ENCODE measurements at places on chromosomes 7 and 10.

GRCh38 chr7:15131661-15132060 is 229.1 kb upstream of the DGKB start:
- DNase-seq: no peak

- no peak for DNase-seq
Measured at GRCh38 chr7:11726794-11727155, 105.2 kb downstream of the THSD7A start.

GRCh38 chr7:66054063-66054462 is 21.6 kb upstream of the ASL start:
- no peak for DNase-seq

DNA sequence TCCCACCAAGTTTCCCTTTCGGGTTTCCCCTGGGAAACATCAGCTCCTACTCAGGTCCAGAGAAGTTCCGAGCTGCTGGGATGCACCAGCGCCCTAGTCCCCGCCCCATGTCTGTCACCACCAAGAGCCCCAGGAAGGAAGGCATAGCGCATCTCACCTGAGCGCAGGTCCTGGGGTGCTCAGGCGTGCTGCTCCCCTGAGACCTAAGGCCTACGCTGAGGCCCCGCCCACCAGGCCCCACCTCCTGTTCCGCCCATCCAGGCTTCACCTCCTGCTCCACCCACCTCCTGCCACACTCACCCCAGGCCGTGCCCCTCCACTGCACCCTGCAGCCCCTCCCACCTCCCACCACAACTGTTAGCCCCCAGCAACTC is 1.2 kb upstream of the TFR2 start:
- DNase-seq: no peak

DNA sequence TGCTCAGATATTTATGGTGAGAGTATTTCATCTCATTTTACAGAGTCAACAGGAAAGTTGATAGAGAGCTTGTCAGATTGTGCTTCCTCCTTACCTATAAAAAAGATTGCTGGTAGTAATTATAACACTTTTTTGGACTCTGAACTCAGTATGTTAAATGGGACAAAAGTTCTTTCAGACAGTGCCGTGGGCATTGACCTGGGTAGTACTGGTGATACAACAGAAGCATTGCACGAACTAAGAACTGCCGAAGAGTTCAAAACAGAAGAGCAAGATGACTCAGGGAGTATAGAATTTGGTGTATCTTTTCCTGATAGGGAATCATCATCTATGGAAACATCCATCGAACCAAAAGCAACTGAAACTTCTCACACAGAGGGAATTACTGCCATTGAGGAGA is 58.6 kb downstream of the LOXL4 start:
- no peak for DNase-seq

- no peak for DNase-seq
Measured at GRCh38 chr7:69457595-69458504, 140.4 kb upstream of the AUTS2 start.

DNA sequence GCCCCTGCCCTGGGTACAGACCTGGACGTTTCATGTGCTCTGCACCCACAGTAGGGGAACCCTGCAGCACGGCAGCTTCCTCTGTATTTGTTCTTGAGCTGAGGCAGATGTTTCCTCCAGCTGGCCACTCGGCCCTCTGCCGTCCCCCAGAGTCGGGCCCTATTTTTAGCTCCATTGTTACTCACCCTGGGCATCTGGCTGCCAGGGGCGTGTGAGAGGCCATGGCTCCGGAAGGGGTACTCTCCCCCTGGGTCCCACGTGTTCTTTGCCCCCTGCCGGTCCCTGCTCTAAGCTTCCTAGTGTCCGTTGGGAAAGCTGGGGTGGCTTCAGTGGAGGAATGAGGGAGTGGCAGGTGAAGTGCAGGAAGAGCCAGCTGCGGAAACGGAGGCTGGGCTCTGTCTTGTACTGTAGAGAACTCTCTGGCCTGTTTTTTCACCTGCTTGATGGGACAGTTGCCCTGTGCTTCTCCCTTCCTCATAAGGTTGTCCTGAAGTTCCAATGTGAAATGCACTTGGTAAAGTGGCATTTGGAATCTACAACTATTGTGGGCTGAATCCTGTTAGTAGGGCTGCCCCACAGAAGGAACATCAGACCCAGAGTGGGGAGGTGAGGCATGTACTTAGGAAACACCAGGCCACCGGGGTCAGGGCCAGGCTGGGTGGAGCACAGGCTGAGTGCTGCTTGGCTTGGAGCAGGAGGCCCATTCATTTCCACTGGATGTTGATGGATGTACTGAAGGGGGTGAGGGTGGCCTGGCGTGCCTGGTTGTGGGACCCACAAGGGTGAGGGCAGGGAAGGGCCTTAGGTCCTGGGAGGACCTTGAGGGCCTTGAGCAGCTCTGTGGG is 30.6 kb downstream of the PALD1 start:
- DNase-seq: no peak

- no peak for DNase-seq
Measured at GRCh38 chr10:497898-498451, 191.5 kb downstream of the DIP2C start.

DNA sequence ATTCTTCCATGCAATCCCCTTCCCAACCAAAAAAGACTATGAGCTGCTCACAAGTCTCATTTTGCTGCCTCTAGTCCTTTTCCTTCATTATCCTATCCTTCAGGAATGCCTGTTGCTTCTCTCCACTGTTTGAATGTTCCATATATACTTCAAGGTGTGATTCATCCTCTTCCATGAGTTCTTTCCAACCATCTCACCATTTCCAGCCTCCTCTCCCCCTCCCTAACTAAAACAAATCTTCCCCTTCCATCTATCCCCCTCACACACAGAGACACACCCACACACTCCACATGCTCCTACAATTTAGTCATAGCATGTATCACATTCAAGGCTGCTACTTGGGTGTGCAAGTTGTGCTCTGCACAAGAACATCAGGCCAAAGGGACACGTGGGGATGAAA is 254.3 kb downstream of the DYNC1I1 start:
- no peak for DNase-seq

DNA sequence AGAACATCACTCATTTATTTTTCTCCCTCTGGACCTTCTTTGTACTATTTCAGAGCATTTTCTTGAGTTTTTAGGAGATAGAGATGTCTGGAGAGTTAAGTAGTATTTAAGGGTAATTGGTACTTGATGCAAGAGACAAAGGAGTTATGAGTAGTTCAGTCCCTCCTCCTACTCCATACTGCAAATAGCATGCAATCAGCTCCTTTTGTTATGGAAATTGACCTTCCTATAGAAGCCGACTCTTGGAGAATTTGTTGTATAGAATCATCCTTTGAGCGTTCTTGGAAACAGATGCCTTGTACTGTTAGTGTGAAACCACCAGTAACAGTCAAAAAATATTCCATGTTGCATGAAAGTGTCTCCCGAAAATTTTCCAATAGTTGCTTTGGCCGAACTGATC is 428.2 kb upstream of the GALNT17 start:
- no peak for DNase-seq

- DNase-seq: no peak
Measured at GRCh38 chr10:36094096-36094495, 452.0 kb upstream of the FZD8 start.

- DNase-seq: peak; percentile 47
Measured at GRCh38 chr10:119205894-119206602, 1.3 kb upstream of the GRK5 start.

DNA sequence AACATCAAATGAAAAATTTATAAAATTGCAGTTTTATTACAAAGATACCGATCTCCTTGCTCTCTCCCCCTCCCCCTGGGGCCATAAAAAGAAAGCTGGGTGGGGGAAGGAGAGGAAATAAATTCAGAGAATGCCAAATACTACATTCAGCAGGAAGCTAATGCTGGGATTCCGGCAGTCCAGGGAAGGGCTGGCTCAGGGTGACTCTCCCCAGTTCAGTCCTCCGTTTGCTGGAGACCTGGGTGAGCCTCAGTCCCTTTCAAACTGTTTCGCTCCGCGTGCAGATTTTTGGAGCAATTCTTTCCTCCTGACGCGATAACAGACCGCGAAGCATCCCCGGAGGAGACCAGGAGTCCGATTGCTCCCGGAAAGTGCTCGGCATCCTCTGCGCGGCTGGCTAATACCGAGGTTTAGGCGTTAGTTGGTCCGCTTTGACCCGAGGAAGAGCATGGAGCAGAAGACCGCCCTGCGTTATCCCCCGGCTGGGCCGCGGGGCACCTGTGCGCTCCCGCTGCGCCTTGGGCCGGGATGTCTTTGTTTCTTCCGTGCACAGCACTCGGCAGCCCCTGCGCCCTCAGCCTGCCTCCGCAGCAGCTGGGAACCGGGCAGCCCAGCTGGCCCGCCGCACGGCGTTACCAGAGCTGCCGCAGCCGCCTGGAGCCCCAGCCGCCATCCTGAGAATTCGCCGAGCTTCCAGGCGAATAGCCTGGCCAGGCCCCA is 3.9 kb upstream of the HOXA2 start:
- DNase-seq: no peak

DNA sequence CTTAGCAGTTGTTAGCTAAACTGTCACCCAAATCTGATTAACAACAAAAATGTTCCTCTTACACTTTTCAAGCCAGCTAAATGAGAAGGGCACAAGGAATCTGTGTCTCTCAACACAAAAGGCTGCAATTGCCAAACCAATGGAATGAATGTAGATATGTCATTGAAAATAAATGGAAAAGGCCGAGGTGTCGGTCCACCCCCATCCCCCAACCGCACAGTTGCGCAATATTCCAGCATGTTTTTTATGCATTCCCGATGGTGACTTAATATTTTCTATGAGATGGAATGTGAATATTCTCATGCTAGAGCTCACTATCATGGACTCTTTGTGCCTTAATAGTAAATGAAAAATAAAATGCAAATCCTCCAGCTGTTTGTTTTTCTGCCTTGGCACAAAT is 181.6 kb upstream of the LRGUK start:
- no peak for DNase-seq

DNA sequence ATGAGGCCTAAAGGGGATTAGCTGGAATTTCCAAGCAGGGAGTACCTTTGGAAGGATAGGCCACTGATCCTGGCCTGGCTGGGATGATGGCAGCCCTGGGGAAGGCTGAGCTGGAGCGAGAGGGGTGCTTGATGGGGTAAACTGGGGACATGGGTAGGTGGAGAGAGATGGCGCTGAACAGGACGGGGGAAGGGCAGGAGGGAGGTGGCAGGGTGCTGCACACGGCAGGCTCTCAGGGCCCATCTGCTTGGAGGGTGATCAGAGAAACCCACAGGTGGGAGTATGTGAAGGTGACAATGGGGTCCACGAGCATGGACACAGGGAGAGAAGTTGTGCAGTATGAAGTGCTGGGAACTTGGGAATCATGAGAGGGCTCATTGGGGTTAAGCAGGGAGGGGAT is 10.3 kb downstream of the MAT1A start:
- DNase-seq: no peak

DNA sequence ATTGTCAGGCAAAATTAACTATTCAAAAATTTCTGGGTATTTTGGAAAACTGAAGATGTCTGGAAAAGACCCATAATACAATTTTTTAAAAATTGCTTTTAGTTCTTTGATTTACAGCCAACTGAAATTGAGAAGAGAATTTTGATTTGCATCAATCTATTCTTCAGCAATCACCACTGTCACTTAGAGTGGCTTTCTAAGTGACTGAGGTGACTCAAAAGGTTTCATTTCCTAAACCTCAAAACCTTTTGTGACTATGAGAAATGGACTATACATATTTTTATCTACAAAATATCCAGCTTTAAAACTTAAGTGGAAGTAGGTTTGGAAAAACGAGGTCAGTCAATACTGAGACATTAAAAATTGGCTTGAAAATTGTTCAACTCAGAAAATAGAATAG is 60.0 kb downstream of the ENO4 start:
- DNase-seq: no peak

DNA sequence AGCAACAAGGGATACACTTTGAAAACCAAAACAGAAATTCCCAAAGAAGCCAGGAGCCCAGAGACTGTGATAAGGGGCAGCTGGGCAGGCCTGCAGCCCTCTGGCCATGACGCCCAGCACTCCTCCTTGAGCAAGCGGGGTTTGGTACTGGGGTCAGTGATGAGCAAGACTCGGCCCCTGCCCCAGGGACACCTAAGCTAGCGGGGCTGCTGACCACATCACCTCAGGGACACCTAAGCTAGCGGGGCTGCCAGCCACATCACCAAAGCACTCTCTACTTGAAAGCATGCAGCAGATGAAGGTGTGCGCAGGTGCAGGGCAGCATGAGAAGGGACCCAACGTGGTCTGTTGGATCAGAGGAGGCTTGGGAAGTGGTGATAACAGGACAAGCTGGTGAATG is 108.0 kb upstream of the PPP2R2D start:
- no peak for DNase-seq

DNA sequence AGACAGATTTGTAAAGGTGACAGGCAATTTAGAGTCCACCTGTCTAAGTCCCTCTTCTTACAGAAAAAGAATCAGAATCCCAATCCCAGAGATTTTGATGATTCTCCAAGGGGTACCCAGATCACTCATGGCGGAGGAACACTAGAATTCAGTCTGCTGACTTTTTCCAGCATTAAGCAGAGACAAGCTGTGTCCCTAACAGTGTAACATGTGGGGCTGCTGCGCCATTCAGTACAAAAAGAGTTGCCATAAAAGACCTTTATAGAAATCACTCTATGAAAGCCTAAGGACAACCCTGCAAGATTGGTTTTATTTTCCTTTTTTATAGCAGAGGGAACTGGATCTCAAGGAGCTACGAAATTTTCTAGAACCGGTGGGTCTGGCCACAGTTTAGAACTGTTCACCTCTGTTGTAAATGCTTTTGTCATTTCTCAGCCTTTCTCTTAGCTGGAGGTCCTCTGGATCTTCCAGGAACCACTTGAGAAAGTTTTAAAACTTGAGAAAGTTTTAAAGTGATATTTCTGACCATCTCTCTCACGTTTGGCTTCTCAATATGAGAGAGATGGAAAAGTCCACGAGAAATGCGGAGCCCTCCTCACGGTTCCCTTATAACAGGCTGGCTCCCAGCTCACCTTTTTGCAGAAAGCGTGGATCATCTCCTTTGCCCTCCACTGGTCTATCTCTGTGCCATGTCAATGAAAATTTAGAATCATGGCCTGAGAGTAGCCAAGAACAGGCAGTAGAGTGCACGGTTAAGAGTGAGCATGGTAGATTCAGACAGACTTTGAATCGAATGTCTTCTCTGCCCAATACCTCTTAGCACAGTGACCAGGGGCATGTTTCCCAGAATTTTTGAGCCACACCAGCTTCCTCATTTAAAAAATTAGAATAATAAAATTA is 826 bp downstream of the GIMAP7 start:
- DNase-seq: no peak

GRCh38 chr10:3740157-3740871 is 44.7 kb downstream of the KLF6 start:
- no peak for DNase-seq

- no peak for DNase-seq
Measured at GRCh38 chr10:89475125-89475524, 60.3 kb downstream of the SLC16A12 start.

DNA sequence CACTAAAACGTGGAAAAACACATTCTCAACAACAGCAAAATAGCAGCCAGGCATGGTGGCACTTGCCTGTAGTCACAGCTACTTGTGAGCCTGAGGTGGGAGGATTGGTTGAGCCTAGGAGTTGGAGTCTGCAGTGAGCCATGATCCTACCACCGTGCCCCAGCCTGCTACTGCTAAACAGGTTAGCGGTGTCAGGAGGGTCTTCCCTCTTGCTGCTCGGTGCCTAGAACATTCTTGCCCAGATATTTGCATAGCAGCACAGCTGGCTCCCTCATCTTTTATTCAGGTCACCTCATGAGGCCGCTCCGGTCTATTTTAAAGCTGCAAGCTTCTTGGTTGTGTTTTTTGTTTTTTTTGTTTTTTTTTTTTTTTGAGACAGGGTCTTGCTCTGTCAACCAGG is 2.9 kb upstream of the RABGEF1 start:
- DNase-seq: no peak

GRCh38 chr10:3820255-3820654 is 35.2 kb upstream of the KLF6 start:
- no peak for DNase-seq

Data from activated CD4-positive, alpha-beta T cell treated with anti-CD3 and anti-CD28 coated beads for 4 hours (primary cell).